ENCODE measurements at places on chromosomes 4 and X.

DNA sequence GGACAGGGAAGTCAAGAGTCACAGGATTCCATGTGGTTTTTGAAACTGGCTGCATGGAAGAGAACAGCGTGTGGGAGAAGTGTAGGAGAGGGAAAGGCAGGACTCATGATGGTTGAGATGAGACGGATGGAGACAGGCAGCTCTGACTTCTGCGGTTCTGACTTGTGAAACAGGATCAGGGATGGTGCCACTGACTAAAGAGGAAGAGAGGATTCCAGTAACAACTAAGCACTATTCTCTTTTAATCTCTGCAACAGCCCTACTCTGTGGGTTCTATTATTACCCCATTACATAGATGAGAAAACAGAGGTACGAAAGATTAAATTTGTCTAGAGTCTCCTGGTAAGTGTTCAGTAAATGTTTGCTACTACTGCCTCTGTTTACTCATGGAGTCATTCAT is 156.3 kb downstream of the CBR4 start:
- DNase-seq: no peak

DNA sequence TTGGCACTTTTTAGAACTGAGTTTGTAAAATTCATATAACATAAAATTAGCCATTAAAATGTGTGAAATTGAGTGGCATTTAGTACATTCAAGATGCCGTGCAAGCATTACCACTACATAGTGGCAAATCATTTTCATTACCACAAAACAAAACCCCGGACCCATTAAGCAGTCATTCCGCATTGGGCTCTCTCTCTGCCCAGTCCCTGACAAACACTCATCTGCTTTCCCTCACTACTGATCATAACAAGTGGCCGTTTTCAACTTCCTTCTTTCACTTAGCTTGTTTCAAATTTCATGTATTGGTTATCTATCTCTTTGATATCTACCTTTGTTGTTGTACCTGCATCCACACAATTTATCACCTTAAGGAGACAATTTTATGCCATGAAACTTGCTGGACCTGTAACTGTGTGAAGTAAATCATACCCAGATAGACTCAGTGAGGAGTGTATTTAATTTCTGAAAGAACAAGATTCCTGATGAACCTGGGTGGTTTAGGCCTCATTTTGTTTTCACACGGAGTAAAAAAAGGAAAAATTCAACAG is 202.1 kb downstream of the OR13H1 start:
- DNase-seq: no peak

GRCh38 chrX:10208281-10208856 is 51.6 kb downstream of the CLCN4 start:
- DNase-seq: no peak

DNA sequence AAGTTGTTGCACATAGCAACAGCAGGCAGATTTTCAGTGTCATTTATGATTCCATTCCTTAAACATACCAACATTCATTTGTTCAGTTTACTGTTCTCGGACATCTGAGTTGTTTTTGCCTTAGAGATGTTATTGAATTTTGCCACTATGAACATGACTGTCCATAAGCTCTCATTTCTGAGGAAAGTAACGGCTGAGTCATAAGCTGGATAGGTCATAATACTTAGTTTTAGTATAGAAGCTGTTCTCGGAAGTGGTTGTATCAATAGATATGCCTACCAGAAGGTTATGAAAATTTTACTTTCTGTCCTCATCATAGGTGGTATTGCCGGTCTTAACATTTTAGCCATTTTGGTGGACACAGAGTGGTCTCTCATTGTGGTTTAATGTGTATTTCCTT is 157.1 kb upstream of the CLNK start:
- no peak for DNase-seq

DNA sequence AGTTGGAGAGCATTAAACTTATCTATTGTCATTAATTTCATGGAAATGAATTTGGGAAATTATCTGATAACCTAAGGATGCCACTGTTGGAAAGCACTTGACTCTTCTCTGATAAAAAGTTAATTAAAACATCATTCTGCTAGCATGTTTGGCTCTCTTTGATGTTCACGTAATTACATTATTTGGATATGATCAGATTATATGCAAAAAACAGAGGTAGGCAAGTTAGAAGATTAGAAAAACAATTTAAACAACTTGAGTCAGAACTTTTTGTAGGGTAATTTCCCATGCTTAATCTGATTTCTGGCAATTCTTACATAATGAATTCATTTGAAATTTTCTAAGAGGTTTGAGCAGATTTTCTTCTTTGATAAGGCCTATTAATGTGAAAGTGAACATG is 882.9 kb downstream of the TRAM1L1 start:
- DNase-seq: no peak

- no peak for DNase-seq
Observed at GRCh38 chr4:140641789-140642439, 73.2 kb upstream of the UCP1 start.

DNA sequence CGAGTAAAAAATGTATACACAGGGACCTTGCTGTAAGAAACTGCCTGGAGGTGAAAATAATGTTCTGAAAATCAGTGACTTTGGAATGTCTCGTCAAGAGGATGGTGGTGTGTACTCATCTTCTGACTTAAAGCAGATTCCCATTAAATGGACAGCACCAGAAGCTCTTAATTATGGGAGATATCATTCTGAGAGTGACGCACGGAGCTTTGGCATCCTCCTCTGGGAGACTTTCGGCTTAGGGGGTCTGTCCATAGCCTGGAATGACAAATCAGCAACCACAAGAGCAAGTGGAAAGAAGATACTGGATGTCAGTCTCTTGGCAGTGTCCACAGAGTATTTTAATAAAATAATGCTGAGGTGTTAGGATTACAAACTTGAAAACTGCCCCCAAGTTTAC is 129.4 kb downstream of the THOC2 start:
- no peak for DNase-seq

GRCh38 chr4:85837439-85837733 is 362.4 kb downstream of the ARHGAP24 start:
- peak; percentile 73 for DNase-seq

DNA sequence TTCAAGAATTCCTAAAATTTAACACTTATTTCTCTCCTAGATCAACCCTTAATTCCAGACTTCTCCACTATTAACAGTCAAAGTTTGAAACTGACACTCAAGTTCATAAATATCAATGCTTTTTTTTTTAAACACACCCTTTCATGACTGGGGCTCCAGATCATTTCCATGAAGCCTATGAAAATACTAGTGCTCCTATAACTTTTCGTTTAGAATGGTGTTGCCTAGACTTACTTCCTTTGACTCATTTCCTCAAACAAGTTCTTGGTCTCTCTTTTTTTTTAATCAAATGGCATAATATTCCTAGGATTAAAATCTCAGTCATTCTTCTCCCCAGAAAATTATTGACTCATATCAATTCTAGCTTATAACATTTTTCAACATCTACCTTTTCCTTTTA is 13.1 kb downstream of the ZMAT1 start:
- no peak for DNase-seq

GRCh38 chr4:153733751-153734448 is 25.9 kb downstream of the RNF175 start:
- no peak for DNase-seq

DNA sequence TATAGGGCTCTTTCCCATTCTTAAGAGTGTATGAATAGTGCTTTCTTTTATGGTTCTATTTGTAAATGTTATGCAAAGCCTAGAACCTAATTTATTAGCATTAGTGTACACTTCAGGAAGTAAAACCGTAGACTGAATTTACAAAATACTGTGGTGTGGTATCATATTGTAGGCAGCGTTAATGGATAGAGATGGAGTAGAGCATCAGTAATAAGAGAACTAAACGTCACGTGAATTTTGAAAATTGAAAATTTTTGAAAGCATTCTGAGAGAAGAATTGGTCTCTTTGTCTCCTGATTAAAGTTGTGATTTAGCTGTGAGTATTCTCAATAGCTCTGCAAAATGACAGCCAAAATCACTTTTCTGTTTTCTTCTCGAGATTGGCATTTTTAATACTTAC is 2.9 kb downstream of the STIM2 start:
- no peak for DNase-seq

GRCh38 chrX:23503835-23504539 is 163.3 kb upstream of the PRDX4 start:
- peak; percentile 61 for DNase-seq

- no peak for DNase-seq
Observed at GRCh38 chrX:137747244-137748043, 181.5 kb downstream of the ZIC3 start.

DNA sequence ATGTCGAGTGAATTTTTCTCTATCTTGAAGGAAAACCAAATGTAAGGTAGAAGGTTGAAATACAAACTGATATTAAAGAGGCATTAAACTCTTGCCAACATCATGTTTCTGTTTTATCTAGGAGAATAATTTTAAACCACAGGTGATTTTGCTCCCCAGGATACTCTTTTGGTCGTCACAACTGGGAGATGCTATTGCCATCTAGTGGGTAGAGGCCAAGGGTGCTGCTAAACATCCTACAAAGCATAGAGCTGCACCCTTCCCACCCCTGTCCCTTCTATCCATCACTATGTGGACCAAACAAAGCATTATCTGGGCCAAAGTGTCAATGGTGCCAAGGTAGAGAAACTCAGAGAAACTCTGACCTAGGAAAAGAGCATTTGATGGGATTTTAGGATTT is 154.6 kb upstream of the MAGEB2 start:
- DNase-seq: peak; percentile 27

DNA sequence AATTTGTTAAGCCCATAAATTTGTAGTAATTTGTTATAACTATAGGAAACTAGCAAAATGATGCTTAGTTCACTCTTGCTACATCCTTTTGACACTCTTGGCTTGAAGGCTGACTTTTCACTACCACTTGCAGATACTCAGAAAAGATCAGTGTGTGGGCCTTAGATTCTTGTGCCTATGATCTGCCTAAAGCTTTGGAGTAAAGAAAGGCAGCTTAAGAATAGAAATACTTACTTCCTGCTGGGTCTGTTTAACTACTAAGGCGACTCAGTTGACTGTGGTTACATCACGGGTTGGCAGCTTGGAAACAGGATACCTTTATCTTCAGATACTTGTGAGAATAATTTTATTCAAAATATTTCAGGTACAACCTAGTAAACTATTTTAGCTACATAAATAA is 201.4 kb upstream of the FMR1 start:
- no peak for DNase-seq

DNA sequence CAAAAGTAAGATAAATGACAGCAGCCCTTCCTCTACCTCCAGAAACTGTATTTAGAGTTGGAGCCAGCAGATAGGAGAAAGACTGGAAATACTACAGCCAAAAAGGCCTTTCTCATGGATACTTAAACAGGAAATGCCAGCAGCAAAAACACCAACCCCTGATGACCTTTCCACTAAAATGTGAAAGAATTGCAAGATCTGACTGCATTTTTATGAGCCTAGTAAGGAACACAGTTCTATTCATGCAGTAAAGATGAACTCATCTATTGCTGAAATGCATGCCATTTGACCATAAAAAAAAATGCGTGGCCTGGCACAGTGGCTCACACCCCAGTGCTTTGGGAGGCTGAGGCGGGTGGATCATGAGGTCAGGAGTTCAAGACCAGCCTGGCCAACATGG is 19.9 kb downstream of the ABCG2 start:
- peak; percentile 89 for DNase-seq

GRCh38 chr4:1093391-1094335 is 19.7 kb downstream of the RNF212 start:
- DNase-seq: no peak

GRCh38 chrX:93332329-93332728 is 341.0 kb downstream of the NAP1L3 start:
- no peak for DNase-seq
